Activated CD8-positive, alpha-beta memory T cell treated with anti-CD3 and anti-CD28 coated beads, Interleukin-2, amount 50 U/mL, for 48 hours (primary cell): ENCODE measurements at places on chromosomes 2 and 18.

DNA sequence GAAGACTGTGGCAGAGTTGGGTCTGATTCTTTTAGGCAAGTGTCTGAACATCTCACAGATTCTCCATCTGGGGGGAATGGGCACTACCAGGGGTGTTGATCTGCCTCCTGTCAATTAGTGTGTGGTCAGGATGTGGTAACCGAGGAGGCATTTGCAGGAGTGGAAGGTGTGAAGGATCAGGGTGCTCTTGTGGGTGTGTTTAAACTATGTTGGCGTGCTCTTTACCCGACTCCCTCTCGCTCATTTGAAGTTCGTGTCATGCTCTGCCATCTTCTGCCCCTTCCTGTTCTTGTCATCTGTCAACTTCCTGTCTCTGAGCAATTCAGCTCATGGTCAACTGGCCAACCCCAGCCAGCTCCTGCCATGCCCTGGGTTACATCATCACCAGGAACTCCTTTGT is 107.9 kb downstream of the RTN4 start:
- no peak for DNase-seq

- DNase-seq, result no peak
Observed at GRCh38 chr18:3759099-3759498, 309.1 kb downstream of the TGIF1 start.

GRCh38 chr2:139946690-139947089 is 1166.5 kb upstream of the NXPH2 start:
- no peak for DNase-seq

DNA sequence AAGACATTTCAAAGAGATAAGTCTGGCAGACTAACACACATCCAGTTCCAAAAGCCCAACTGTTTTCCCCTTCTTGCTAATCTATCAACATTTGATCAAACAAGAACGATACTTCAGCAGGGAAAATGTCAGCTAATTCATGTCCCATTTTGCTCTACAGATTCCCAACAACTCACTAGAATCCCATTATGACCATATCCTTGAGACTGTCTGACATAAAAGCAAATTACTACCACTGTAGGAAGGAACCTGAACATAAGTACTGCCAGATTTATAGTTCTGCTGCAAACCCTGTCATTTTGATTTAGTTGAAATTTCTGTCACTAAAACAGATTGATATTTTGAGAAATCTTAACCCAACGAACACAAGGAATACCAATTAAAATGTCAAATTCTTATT is 193.0 kb upstream of the REG3G start:
- no peak for DNase-seq

GRCh38 chr2:237575869-237576862 is 9.8 kb downstream of the PRLH start:
- no peak for DNase-seq

DNA sequence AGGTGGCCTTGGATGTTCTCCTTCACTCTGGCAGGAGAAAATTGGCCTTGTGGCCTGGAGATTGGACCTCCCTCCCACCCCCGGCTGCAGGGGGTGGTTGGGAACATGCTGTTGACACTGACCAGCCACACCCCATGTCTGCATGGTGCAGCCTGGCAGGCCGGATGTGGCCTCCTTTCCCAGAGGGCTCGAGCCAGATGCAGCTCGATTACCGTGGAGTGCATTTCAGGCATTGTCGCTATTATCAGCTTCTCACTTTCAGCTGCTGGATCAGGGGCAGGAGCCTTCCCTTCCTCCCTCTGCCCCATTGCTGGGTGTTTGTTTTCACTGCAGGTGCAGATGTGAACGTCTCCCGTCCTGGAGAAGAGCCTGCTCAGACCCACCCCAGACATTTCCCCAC is 211.0 kb upstream of the SIX2 start:
- no peak for DNase-seq

- no peak for DNase-seq
Observed at GRCh38 chr2:128277961-128278681, 40.5 kb downstream of the HS6ST1 start.

GRCh38 chr18:46705521-46705920 is 48.5 kb upstream of the LOXHD1 start:
- no peak for DNase-seq

- no peak for DNase-seq
Observed at GRCh38 chr2:235851828-235852525, 316.2 kb downstream of the GBX2 start.

DNA sequence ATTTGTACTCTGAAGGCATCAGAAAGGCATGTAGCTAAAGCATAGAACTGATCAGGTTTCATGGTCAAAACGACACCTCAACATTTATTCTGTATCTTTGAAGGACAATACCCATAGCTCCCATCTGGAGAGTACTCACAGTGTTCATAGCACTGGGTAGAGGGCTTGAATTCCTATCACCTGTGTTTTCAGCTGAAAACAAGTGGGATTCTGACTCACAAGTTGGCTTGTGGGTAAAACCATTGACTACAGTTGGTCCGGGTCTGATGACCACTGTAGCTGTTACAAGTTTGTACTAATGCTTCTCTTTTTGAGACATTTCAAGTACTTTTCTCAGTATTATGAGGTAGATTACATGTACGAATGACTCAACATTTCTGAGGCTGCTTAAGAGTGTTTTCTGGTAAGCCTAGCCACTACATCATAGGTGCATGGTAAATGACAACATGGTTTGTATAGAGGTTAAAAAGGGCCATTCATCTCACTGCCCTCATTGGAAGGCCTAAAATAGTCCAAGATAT is 68.6 kb upstream of the PELI1 start:
- DNase-seq, result no peak

DNA sequence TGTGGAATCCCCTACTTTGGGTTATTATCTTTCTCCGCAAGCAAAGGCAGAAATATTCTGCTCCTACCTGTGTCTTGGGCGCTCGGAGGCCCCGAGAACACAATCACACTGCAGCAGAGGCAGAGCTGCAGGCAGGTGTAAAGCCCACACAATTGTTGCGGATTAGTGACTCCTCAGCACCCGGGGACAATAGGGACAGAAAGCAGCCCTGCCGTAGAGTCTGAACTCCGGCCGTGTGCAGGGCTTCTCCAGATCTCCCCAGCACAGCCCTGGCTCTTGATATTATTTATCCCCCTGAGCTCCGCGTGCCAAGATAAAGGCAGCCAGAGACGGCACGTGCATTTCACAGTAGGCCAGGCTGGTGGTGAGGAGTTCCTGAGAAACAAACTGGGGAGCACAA is 229.2 kb downstream of the EN1 start:
- DNase-seq, result no peak

GRCh38 chr2:42192652-42193566 is 23.8 kb downstream of the EML4 start:
- DNase-seq, result no peak

DNA sequence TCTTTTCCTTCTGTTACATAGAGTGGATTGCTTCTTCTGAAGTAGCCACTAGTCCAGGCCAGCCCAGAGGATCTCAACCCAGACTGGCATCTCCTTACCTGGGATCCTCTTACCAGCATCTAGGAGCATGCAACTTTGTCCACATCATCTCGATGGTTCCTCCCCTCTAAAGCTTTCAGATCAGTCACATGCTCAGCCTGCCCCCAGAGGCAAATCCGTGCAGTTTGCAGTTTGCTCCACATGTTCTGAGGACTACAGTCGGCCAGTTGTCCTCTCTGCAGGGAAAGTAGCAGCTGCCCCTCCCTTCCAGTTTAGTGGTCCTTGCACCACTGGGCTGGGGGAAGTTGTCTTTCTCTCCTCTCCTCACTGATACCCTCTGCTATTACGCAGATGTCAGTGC is 259.8 kb upstream of the APCDD1 start:
- no peak for DNase-seq

- peak; percentile 35 for DNase-seq
Observed at GRCh38 chr2:217075268-217076057, 215.6 kb upstream of the TNP1 start.

DNA sequence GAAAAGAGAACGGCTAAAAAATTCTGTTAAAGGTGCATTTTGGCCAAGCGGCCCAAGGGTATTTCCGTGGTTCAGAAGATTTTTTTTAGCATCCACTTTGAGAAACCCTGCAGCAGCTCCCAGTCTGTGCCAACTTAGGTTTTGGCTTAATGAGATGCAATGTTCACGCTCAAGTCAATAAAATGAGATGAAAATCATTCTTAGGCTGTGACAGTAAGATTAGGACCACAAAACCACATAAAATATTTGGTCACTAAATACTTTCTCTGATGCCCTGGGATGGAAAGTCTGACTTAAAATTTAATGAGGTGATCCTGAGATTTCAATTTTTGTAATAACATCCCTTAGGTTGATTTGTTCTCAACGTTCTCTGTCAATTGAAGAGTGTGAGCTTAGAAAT is 74.2 kb upstream of the FHL2 start:
- DNase-seq, result no peak
